Endodermal cell (in vitro differentiated cells): ENCODE measurements at places on chromosomes 6 and 20. TPM values are rescaled to one million over a fixed set of nuclear protein-coding genes. Genes with fewer than 3 reads are reported as not detected.

DNA sequence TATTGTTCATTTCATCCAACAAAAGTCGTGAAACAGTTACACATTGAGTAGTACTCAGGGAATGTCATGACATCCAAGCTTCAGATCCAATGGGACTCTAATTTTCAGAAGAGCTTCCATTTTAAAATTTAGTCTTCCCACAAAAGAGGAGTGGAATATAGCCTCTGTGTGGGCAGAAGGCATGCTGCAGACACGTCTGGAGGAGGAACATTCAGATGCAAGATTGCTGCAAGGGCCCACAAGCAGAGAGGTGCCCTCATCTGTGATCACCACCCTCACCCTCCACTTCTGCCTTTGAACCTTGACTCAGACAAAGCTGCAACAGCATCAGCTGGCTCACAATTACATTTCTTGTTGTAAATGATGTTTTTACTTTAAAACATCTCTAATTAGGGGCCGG is 29.9 kb downstream of the NRN1 start:
- peak; percentile 24 for DNase-seq

DNA sequence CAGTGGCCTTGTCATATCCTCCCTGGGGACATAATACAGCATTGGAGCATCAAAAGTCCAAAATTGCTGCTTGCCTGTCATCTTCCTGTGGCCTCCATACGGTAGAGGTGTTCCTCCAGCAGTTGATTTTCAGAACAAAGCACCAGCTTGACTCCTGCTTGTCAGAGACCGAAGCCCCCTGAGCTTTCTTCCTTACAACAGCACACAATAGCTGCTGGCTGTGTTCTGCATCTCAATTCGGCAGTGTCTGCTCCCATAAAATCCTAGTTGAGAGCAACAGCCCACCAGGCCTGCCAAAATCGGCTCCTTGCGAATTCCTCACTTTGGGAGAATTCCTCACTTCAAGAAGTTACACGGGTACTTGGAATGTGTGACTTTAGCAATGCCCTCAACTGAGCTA is 372.9 kb downstream of the SAMD5 start:
- DNase-seq, result peak; percentile 52

DNA sequence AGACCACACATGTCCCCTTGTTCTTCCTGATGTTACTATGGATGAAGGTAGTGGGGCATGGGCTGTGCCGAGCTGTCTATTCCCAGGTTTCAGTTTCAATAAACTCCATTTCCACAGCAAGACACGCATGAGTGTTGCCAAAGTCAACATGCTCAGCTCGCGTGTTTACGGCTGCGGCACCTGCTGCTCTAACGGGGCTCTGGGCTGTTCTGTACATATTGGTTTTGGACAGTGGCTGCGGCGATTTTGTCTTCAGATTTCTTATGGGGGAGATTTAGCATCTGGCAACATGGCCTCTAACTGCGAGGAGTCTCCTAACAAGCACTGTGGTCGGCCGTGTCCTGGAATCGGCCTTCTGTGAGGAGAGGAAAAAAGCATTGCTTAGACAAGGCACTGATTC is 58.6 kb downstream of the TMEM242 start:
- DNase-seq, result no peak

GRCh38 chr20:24032400-24032898 is 43.9 kb upstream of the GGTLC1 start:
- DNase-seq, result no peak

BPIFA1 gene
- 1.4 and 2.3 TPM in 2 replicates for total RNA-seq

- no peak for DNase-seq
These were observed 56.1 kb upstream of the HFE start for GRCh38 chr6:26031151-26031594.

FKBP1C gene
- 0.33 to 0.56 TPM (median 0.40 TPM) in 3 replicates for total RNA-seq

TRIM10 gene
- total RNA-seq, result not detected in 2 replicates

TXLNB gene
- total RNA-seq, result not detected in 3 replicates

RIMS1 gene
- total RNA-seq, result 1.1 and 1.6 TPM in 2 replicates

DNA sequence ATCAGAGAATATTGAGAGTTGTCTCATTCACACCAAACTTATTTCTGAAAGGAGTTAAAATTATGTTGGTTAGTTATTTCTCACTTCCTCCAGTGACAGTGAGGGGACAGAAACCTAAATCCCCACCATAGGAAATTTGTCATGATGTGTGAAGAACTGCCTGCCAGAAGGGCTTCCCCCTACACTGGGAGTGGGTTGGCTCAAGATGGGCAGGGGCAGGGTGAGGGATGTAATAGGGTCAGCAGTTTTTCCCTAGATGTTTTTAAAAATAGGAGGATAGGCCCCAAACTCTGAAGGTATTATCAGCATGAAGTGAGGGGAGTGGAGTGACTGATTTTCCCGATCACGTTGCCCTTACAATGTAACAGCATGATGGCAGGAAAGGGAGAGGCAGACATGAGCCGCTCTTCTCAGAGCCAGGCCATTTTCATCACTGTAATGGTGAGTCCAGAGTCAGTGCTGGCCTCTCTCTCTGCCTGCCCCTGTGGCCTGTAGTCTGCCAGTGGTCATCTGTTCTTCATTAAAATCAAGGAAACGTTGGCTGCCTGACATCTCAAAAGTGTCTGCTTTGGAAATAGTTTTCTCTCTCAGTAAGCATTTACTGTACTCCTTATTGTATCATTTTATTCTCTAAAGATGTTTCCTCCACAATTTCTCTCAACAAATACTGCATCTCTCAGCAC is 59.8 kb upstream of the SYNJ2 start:
- DNase-seq, result no peak

PDYN gene
- total RNA-seq, result 0.51 and 0.56 TPM in 2 replicates

GRCh38 chr6:41200296-41200900 is 551 bp downstream of the TREML2 start:
- peak; percentile 48 for DNase-seq

GRCh38 chr6:100266494-100267401 is 198.0 kb downstream of the SIM1 start:
- DNase-seq, result no peak

DNA sequence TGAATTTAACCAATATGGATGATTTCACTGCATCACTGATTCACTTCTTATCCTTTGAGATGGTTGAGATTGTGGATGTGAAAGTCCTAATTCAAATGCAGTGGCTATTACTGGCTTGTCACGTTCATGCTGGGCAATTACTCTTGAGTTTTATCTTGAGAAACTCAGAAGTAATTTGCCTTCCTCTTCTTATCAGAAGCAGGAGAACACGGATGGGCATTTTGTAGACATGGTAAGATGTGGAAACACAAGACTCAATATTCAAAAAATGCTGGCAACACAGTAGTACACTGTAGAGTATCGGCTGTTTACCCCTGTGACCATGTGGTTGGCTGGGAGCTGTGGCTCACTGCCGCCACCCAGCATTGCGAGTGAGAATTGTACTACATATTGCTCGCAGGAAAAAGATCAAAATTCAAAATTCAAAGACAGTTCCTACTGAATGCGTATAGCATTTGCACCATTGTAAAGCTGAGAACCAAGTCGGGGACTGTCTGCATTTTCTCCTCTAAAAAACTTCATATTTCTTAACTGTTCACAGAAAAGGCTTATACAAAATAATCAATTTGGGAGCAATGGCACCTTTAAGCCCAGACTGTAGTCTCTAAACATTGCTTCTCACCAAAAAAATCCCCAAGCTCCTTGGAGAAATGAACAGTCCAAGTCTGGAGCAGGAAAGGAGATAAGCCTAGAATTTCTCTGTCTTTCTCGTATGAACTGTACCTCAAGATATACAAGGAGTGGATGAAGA is 61.9 kb upstream of the ELOVL5 start:
- peak; percentile 68 for DNase-seq

GRCh38 chr20:23666189-23666588 is 22.6 kb downstream of the CST4 start:
- DNase-seq, result peak; percentile 64

DNA sequence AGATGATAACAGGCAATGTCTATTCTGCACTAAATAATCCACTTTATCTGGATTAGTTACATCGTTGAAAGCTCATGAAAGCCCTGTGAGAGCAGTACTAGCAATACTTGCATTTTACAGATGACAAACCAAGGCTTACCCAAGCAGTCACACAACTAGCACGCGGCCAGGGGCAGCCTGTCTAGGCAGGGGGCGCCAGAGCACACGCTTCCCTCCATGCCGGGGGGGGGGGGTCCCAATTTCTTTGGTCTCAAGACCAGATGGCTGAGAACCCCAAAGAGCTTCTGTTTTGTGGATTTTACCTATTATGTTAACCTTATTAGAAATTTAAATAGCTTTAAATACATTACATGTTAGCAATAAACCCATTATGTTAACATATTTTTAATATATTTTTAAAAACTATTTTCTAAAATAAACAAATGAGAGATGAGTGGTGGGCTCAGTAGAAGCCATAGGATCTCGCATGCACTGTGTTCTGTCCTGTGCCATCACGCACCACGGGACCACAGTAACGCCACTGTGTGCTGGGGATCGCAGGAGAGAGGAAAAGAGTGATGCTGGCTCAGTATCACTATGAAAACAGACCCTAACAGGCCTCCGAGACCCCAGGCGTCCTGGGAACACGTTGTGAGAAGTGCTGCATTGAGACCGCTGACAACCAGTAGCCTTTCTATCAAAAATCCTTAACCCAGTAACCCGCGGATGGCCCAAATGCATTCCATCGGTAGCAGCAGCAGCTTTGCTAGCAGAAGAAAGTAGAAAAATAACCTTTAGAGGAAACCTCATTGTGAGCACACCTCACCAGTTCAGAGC is 5.3 kb upstream of the PRR18 start:
- DNase-seq, result peak; percentile 88

DNA sequence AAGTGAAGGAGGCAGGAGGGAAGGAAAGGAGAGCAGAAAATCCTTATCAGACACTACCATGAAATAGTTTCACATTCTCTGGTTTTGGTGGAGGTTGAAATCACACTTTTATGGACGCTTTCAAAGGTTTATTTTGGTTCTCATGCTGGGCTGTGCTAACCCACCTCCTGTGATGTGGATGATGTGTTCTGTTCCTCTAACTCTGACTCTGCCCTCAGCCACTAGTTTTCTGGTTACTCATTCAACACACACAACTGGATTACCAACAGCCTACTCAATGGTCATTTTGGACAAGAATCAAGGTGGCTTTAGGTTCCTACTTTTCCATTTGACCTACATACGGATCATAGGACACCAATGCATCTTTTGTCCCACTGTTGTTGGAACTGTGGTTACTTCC is 522.1 kb upstream of the BTBD3 start:
- DNase-seq, result no peak

STX16 gene
- total RNA-seq, result 90.4 and 91.6 TPM in 2 replicates

DNA sequence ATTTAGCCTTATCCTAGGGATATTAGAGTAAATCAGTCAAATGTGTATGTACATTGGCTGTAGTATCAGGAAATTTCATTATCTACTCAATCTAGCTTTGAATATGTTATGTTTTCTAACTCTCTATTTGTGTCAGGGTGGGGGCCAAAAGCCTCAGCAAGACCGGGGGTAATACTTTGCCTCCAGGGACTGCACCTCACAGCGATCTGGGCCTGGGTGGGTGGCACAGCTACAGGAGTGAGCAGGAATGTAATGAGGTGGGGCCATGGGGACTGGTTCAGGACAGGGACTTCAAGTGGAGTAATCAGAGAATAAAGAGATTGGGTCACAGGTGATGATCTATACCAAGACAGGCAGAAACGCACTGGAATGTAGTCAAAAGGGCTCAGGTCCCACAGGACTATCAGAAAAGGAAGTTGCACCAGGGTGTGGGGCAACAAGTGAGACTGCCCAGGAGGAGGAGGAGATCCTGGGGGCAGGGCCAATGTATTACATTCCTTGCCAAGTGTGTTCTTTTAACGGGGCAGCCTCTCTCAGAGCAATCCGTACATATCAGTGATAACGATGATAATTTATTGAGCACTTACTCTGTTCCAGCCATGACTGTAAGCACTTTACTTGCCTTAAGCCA is 54.0 kb downstream of the PIGU start:
- DNase-seq, result peak; percentile 21

- no peak for DNase-seq
These were observed 200.1 kb downstream of the TMEM242 start for GRCh38 chr6:157123234-157123633.

BPIFB2 gene
- total RNA-seq, result not detected in 2 replicates

TJAP1 gene
- total RNA-seq, result 43.7 and 50.2 TPM in 2 replicates

FAM217A gene
- total RNA-seq, result not detected in 2 replicates

- DNase-seq, result peak; percentile 86
These were observed 13.5 kb upstream of the SERPINB6 start for GRCh38 chr6:2984738-2985406.

DNA sequence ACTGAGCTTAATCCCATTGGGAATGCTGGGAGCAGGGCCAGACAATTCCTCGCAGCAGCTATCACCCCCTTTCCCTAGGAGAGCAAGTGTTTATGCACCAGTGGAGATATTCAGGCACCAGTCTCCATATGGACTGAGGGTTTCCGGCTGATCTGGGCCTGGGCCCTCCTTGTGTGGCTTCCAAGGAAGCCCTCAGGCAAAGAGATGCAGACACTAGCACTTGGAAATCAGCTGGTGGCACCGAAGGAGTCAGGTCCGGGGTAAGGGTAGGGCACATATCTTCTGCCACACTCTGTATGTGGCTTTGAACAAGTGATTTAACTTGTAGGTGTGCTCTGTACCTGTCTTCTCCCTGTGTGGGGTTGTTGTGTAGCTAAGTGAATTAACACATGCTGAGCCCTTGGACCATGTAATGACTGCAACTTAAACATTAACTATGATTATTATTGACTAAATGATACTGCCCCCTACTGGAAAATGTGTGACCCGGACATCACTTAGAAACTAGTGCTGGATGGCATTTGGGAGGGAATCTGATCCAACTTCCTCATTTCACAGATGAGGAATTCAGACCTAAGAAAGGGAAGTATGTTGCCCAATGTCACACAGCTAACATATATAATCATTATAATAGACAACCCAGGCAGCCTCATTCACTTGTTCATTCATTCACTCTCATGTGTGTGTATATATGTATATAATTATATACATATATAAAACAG is 19.3 kb upstream of the WFDC2 start:
- DNase-seq, result peak; percentile 67

GRCh38 chr6:168540713-168541291 is 99.8 kb downstream of the SMOC2 start:
- peak; percentile 86 for DNase-seq

DNA sequence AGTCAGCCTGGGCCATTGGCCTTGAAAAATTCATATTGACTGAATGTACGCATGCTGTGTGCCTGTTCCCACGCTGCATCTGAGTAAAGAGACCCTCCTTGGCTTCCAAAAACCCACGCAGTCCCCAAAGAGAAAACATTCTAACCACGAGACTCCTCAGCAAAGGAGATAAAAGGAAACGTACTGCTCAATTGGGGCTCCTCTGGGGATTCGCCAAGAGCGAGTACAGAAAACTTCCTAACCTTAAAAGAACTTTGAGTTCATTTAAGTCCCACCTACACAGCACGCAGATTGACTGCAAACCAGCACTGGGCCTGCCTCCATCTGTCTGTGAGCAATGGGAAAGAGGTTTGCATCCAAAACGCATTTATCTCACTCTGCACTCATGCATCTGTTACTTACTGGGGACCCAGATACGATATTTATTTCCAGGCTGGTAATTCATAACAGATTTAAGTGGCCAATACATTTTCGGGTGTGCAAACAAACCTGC is 505.9 kb upstream of the CHD6 start:
- no peak for DNase-seq

- no peak for DNase-seq
These were observed 67.2 kb downstream of the POPDC3 start for GRCh38 chr6:105112577-105112976.
